Activated CD4-positive, alpha-beta T cell treated with anti-CD3 and anti-CD28 coated beads, Interleukin-2, amount 50 U/mL, for 48 hours (primary cell): ENCODE measurements at places on chromosomes 13 and 19.

DNA sequence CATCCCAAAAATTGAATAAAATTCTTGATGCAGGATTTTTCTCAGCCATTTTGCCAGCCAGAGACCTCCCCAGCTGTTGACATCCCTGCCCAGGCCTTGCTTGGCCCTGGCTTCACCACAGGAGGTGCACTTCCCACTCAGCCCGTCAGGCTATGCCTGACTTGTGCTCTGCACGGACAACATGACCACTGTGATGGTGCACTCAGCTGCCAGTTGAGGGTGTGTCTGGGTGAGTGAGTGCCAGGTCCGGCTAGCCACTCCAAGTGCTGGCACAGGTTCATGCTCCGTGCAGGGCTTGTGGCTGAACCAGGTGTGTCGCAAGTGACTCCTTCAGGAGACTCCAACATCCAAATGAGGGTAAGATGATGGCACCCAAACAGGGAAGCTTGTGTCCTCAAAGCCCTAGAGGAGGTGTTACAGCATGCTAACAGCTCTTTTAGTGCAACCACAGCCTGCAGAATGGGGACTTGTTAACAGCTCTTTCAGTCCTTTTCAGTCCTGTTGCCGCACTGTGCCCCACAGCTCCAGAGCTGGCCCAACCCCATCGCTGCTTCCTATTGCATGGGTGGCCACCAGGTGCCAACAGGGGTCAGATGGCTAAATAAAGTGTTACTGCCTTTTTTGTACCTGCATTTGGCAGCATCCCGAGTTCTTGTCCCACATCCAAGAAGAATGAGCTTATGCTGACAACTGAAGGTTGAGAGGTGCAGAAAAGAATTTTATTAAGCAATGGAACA, 380.7 kb downstream of the SLITRK5 start:
- DNase-seq, result no peak

- no peak for DNase-seq
These were observed 10.2 kb downstream of the PPP2R1A start for GRCh38 chr19:52200044-52200443.

DNA sequence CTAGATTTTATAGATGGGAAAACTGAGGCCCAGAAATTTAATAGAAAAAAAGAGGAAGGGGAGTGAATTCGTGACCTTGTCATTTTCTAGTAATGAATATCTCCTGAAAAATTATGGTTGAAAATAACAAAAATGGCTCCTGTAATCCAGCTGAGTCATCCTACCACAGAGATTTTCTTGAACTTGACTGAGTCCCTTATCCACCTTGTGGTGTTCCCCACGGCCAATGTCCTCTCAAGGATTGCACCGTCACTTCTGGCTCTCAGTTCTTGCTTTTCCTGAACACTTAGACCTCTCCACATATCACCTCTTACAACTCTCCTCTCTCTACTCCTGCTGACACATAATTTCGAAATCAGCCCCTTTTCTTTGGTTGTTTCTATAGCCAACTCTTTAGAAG, 1.2 kb upstream of the KATNAL1 start:
- no peak for DNase-seq

DNA sequence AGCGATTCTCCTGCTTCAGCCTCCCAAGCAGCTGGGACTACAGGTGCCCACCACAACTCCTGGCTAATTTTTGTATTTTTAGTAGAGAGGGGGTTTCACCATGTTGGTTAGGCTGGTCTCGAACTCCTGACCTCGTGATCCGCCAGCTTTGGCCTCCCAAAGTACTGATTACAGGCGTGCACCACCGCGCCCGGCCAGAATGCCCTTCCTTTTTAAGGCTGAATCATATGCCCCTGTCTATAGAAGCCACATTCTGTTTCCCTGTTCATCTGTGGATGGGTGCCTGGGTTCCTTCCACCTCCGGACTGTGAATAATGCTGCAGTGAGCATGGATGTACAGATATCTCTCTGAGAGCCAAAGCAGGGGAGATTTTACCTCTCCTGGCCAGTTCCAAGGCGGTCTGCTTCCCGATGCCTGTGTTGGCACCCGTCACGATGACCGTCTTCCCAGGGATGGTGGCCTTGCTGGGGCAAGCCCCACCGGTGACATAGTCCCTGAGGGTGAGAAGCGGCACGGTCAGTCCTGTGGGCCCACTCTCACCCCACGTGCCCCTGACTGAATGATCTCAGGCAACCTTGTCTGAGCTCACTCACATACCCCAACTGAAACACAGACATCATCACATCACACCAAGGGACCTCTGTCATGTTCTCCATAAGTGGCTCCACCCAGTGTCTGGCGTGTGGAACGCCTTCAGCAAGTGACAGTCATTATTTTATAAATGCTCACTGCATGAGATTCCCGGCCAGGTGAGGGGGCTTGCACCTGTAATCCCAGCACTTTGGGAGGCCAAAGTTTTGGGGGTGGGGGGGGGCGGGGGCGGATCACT, 4.0 kb downstream of the RDH13 start:
- no peak for DNase-seq

- DNase-seq, result no peak
These were observed 222.1 kb downstream of the ZIC5 start for GRCh38 chr13:99749271-99750019.

DNA sequence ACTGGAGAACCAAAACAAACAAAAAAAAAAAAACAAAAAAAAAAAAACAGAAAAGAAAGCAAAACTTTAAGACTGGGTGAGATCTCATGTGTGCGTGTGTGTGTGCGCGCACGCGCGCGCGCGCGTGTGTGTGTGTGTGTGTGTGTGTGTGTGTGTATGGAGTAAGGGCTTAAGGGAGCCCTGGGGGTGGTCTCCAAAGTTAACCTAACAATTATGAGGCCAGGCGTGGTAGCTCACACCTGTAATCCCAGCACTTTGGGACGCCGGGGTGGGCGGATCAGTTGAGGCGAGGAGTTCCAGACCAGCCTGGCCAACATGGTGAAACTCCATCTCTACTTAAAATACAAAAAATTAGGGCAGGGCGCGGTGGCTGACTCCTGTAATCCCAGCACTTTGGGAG, 46.7 kb downstream of the CYP4F22 start:
- DNase-seq, result no peak

GRCh38 chr13:110018009-110018408, 231.6 kb upstream of the IRS2 start:
- no peak for DNase-seq
